ENCODE measurements at places on chromosomes 6 and 20.

DNA sequence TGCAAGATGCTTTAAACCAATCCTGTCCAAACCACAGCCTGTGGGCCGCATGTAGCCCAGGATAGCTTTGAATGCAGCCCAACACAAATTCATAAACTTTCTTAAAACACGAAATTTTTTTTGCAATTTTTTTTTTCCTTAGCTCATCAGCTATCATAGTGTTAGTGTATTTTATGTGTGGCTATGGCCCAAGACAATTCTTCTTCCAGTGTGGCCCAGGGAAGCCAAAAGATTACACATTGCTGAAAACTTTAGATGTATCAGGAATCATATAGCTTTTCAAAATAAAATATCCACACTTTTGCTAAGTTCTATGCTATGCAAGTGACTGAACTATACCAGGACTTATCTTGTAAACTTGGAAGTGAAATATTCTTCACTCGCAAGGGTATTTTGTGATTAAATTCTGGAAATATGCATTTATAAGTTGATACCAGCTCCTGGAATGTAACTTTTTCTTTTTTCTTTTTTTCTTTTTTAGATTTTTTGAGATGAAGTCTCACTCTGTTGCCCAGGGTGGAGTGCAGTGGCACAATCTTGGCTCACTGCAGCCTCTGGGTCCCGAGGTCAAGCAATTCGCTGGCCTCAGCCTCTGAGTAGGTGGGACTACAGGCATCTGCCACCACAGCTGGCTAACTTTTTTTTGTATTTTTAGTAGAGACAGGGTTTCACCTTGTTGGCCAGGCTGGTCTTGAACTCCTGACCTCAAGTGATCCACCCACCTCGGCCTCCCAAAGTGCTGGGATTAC is 49.8 kb downstream of the MTHFD1L start:
- no peak for DNase-seq

DNA sequence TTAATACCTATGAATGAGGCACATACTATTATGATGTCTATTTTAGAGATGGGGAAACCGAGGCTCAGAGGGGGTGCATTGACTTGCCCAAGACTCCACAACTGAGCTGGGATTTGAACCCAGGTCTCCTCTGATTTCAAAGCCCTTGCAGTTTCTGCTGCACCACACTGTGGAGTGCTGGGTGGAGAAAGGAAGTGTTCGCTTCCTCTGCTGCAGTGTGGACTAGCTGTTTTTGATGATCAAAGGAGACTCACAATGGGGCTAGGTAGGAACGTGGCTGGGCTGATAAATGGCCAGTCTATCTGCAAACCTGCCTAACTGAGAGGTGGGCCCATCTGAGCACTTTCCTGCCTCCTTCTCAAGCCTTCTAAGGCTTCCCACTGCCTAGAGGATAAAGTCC is 87.2 kb downstream of the CD40 start:
- DNase-seq, result peak; percentile 4

GRCh38 chr6:126535595-126535994 is 195.7 kb downstream of the CENPW start:
- DNase-seq, result no peak

- DNase-seq, result peak; percentile 90
Observed at GRCh38 chr6:52534966-52535390, 41.9 kb downstream of the TRAM2 start.

GRCh38 chr6:17418281-17419188 is 25.1 kb downstream of the CAP2 start:
- DNase-seq, result no peak

DNA sequence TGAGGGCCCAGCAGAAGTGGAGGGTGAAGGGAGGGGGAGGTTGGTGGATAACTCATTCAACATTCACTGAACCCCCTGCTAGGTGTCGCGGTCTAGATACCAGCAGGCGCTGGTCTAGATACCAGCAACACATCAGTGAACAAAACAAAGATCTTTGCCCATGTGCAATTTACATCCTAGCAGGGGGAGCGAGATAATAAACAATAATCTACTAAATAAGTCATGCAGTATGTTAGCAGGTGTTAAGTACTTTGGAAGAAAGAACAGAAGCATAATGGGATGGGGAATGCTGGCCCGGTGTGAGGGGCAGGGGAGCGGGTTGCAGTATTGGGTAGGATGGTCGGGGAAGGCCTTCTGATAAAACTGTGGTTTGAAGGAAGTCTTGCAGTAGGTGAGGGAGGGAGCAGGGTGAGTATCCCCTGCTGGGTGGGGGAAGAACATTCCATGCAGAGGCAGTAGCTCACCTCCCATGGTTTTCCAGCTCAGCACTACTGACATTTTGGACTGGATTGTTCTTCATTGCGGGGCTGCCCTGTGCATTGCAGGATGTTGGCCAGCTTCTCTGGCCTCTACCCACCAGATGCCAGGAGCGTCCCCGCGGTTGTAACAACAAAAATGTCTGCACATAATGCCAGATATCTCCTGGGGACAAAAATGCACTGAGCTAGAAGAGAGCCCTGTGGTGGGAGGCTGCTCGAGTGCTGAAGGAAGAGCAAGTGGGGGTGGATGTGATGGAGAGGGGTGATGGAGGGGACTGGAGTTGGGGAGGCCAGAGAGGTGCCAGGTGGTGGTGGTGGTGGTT is 117.3 kb downstream of the TOX2 start:
- DNase-seq, result no peak

- no peak for DNase-seq
Observed at GRCh38 chr6:43383021-43383667, 13.7 kb upstream of the ZNF318 start.

- no peak for DNase-seq
Observed at GRCh38 chr20:10986586-10986985, 312.8 kb upstream of the JAG1 start.

- peak; percentile 71 for DNase-seq
Observed at GRCh38 chr6:35919827-35920751, 809 bp downstream of the SRPK1 start.

GRCh38 chr6:37919417-37920157 is 100.1 kb downstream of the ZFAND3 start:
- no peak for DNase-seq

DNA sequence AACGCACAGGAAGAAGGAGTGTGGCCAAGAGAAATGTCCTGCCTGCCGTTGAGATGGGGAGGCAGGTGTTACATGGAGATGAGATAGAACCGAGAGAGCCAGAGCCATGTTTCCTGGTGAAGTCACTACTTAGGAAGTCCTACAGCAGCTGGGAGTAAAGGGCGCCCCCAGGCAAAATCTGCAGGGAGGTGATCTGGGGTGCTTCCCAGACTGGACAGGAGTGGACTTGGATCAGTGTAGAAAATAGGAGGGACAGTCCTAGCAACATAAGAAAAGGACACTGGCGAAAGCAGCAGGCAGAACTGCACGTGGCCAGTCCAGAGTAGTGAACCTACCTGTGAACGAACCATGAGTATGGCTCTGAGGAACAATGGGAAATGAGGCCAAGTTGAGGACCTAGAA is 85.3 kb downstream of the CD164 start:
- no peak for DNase-seq

GRCh38 chr6:82114748-82115147 is 132.8 kb downstream of the IBTK start:
- DNase-seq, result no peak

DNA sequence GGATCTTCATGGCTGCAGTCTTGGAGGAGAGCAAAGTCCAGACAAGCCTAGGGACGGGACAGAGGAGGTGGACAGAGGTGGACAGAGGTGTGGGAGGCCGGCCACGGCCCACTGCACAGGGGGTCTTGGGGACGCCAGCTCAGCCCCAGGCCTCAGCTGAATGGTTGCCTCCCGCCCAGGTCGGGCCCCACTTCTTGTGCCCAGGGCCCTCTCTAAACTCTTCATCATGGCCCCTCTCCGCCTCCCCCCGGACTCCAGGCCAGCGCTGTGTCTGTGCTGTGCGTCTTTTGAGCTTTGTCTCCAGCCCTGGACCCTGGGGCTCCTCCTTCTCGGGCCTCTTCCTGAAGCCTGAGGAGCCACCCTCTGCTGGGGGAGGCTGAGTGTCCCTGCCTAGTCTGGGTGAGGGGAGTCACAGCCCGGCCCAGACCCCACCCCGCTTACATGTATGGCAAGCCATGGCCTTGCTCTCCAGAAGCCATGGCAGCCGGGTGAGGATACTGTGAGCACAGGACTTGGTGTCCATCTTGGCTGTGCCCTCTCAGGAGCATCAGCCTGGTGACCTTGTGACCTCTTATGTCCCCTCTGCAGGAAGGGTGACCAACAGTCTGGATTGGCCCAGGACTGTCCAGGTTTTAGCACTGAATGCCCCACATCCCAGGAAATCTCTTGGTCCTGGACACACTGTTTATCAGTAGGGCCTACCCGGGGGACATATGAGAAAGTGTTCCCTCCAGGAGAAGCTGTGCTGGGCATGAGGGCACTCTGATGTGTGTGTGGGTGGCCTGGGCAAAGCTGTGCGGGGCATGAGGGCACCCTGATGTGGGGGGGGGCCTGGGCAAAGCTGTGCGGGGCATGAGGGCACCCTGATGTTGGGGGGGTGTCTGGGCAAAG is 9.4 kb upstream of the NPBWR2 start:
- no peak for DNase-seq

- no peak for DNase-seq
Observed at GRCh38 chr6:44237813-44238433, 9.0 kb upstream of the HSP90AB1 start.

DNA sequence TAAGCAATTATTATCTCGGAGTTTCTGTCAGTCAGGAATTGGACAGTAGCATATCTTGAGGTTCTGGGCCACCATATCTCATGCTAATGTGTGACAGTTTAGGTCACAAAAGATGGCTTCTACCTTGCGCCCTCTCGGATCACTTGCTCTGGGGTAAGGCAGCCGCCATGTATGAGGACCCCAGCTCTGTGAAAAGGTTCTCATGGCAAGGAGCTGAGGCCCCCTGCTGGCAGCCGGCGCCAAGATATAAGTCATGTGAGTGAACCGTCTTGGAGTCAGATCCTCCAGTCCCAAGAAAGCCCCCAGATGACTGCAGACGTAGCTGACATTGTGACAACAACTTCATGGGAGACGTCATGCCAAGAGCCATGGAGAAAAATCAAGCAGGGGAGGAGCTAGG is 670.8 kb downstream of the KIF16B start:
- no peak for DNase-seq

DNA sequence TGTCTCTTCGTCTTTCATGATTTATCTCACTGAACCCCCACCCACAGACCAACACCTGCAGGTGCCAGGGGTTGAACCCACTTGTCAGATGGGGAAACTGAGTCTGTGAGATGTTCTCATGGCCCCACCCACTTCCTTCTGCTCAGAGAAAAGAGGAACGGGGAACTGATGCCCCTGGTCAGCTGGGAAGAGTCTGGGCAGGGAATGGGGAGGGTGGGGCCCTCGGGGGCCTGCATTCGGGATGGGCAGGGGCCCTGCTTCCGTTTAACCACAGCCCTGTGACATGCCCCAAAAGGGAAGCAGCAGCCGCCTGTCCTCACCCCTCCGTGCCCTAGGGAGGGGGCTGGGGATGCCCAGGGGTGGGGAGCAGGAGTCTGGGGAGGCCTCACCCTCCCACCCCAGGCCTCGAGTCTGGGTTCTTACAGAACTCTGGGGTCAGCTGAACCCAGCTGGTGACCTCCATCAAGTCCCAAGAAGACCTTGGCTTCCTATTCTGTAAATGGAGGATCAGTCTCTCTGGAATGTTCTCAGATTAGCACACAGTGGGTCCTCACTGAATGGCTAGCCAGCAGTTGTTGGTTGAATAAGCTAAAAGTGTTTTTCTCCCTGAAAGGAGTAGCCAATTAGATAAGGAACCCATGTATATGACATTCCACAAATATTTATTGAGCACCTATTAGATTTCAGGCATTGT is 81.5 kb downstream of the CEBPB start:
- DNase-seq, result no peak

DNA sequence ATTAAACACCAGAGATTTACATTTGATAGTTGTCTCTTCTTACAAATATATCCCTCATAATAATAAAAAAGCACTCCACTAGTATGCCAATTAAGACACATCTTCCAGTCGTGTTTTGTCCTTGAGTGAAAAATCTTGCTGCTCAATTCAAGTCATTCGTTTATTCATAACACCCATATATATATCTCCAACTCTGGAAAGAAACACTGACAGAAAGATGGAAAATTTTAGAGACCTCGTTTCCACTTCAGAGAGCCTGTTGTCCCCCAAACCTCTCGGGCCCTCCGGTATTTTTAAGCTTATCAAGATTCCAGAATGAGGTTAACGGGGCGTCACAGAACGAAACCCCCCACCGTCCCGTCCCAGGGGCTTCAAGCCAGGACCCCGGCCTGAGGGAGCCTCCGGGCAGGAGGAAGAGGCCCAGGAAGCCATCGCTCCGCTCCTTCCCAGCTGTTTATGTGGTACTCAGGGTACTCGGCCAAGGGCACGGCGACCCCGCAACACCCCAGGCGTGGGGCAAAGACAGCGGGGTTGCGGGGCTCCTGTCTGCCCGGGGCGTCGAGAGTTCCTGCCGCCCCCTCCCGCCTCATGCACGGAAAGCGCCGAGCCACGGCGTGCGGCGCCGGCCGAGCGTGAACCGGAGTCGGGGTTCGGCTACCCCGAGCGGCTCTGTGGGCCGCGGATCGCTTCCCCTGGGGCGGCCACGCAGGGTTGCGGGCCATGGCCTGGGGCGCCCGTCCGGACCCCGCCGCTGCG is 623 bp upstream of the SNX9 start:
- DNase-seq, result no peak

DNA sequence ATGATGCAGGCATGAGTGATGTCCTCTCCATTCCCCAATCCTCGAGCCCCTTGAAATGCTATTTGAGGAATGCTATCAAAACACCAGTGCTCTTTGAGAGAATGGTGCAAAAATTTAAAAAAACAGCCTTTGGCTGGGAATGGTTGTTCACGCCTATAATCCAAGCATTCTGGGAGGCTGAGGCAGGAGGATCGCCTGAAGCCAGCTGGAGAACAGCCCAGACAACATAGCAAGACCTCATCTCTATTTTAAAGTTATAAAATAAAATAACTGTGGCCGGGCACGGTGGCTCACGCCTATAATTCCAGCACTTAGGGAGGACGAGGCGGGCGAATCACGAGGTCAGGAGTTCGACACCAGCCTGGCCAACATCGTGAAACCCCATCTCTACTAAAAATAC is 4.2 kb upstream of the VARS1 start:
- no peak for DNase-seq

DNA sequence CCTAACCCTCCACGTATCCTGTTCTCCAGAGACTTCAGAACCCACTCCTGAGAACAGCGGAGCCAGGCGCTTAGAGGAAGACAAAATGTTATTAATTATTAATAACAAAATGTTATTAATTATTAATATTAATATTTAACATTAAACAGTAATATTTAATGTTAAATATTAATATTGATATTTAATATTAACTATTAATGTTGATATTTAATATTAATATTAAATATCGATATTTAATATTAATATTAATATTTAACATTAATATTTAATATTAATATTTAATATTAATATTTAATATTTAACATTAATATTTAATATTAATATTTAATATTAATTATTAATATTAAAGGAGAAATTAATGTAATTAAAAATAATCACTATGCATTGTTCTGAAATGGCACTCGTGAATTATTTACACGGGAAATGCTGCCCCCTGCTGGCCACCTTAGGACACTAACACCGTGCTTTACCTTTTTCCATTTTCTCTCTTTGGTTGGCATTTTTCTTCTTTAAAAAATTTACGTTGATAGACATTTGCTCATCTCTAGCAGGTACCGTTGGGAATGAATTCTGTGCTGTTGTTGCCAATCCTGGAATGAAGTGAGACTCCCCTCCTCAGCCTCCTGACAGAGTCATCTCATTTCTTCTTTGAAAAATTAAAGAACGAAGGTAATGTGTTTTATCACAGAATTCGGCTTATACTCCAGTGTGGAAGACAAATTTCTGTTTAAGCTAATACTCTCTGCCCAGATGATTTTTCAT is 7.5 kb upstream of the GGTLC1 start:
- DNase-seq, result peak; percentile 38

All from kidney capillary endothelial cell (primary cell).